ENCODE measurements at places on chromosomes 12 and 14. TPM values are rescaled to one million over a fixed set of nuclear protein-coding genes. Genes with fewer than 3 reads are reported as not detected.

Gene ARID2
- 31.0 TPM for total RNA-seq

Gene GALNT16
- 4.0 TPM for total RNA-seq

Gene PAH
- not detected for total RNA-seq

Gene CNTN1
- 6.7 TPM for total RNA-seq

Gene USP30
- total RNA-seq = 20.9 TPM

Gene SLC38A4
- 11.0 TPM for total RNA-seq

Gene PPM1H
- total RNA-seq = 0.49 TPM

Gene CEBPE
- not detected for total RNA-seq

Gene NRL
- total RNA-seq = 1.8 TPM

Gene RASSF9
- 2.3 TPM for total RNA-seq

Gene IQSEC3
- not detected for total RNA-seq

Gene CYP27B1
- total RNA-seq = 1.2 TPM

Gene MRPL42
- 50.1 TPM for total RNA-seq

Gene TSPAN8
- total RNA-seq = 0.24 TPM

Gene PIANP
- total RNA-seq = 2.1 TPM

Gene ESR2
- 0.12 TPM for total RNA-seq

Gene INSM2
- not detected for total RNA-seq

Gene FOXN4
- total RNA-seq = not detected
